ENCODE measurements at places on chromosomes 6 and 20. TPM values are rescaled to one million over a fixed set of nuclear protein-coding genes. Genes with fewer than 3 reads are reported as not detected.

The NR2E1 gene
- total RNA-seq, result not detected

The C2 gene
- 27.2 TPM for total RNA-seq

The MICA gene
- total RNA-seq, result 85.2 TPM

The BCAS1 gene
- under 0.01 TPM for total RNA-seq

The VWA7 gene
- total RNA-seq, result under 0.01 TPM

The TPX2 gene
- total RNA-seq, result 21.0 TPM

The TBX18 gene
- total RNA-seq, result 0.77 TPM

The RSPH9 gene
- total RNA-seq, result 1.5 TPM

The C20orf141 gene
- total RNA-seq, result not detected

The USP49 gene
- 1.8 TPM for total RNA-seq

The SAMHD1 gene
- total RNA-seq, result 29.5 TPM

The AGER gene
- 0.50 TPM for total RNA-seq

The FHL5 gene
- total RNA-seq, result not detected

The GFOD1 gene
- 25.3 TPM for total RNA-seq

The TREML4 gene
- total RNA-seq, result not detected

The GPR6 gene
- total RNA-seq, result not detected

The JPH2 gene
- 0.66 TPM for total RNA-seq

The DZANK1 gene
- 0.83 TPM for total RNA-seq

The PPIL6 gene
- total RNA-seq, result 8.5 TPM

The LEMD2 gene
- 51.9 TPM for total RNA-seq

The MUC21 gene
- not detected for total RNA-seq

The EPPIN gene
- total RNA-seq, result not detected

The CLVS2 gene
- total RNA-seq, result not detected

The TMEM244 gene
- total RNA-seq, result not detected

The WFDC10B gene
- total RNA-seq, result not detected

The MOG gene
- total RNA-seq, result not detected

The PRICKLE4 gene
- total RNA-seq, result 0.26 TPM

The TBXT gene
- not detected for total RNA-seq

The LAMP5 gene
- total RNA-seq, result 2.6 TPM

The HNF4A gene
- not detected for total RNA-seq

The FAM83C gene
- total RNA-seq, result not detected

The HCRTR2 gene
- total RNA-seq, result not detected

The KIF13A gene
- total RNA-seq, result 65.0 TPM

The RAET1L gene
- not detected for total RNA-seq

The RHAG gene
- total RNA-seq, result not detected

The PHACTR3 gene
- total RNA-seq, result not detected
